Activated CD4-positive, alpha-beta T cell treated with anti-CD3 and anti-CD28 coated beads, Interleukin-2, Interleukin-6, amounts not matched to agents 100 ng/mL and 50 ng/mL, durations not matched to agents 16 hours and 8 hours (primary cell): ENCODE measurements at places on chromosomes 5 and 9.

- DNase-seq = no peak
These were observed 267.6 kb downstream of the SPOCK1 start for GRCh38 chr5:137231540-137231939.

DNA sequence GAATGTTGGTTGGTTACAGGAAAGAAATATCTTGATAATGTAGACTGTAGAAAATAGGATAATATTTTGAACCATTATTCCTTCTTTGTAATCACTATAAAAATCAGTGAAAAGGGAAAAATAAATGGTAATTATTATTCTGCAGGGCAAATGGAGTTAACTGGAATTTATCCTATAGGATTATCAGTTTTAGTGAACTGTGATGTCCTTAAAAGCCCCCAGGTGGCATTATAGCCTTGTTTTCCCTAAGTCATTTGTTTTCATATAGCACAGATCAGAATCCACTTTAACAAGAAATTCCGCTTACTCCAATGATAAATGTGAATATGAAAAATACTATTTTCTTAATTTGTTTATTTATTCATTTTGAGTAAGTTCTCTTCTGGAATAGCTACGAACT lies 26.2 kb upstream of the WDR41 start:
- no peak for DNase-seq

DNA sequence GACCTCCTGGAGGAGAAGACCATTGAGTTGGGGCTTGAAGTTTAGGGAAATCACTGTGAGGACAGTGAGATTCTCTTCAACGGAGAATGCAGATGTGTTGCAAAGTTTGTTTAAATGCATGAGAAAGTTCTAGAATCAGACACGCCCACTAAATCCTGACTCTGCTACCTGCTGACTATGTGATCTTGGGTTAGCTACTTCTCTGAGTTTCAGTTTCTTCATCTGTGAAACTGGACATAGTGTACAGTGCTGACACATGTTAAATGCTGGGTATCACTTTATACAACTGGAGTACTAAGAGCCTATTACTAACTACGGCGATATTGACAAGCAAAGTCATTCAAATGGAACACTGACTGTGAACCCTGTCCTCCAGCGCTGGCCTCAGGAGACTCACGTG lies 255.5 kb downstream of the HSPA4 start:
- DNase-seq = no peak

DNA sequence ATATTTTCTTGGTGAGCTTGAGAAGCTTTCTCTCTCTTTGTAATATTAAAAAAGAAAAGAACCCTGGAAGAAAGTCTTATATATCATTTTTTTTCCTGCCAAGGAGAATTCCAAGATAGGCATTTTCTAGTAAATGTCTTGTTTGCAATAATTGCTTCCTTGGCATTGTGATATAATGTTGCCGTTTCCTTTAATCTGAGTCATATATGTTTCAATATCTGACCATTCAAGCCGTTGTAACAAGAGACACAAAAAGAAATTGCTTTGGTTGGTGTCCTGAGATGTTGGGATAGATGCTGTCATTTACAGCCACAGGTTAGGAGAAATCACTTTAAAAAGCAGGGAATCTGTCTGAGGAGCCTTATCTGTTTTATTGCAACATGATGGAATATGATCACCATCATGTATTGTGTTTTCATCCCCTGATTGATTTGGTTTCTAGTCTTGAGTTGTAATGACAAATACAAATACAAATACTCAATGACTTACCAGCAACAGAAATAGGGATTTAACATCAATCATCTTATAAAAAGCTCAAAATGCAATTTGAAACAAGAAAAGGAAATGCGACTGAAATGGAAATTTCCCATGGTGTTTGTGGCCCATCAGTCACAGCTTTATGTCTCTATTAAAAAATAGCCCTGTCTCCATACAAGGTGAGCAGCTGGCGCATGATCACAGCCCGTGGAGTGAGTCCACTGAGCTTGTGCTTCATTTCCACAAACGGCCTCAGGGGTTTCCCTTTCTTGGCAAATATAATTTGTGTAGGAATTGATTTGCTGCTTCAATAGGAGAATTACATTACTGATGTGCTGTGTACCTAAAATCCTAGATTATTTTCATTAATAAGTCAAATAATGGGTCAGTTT lies 250.1 kb upstream of the TRPC7 start:
- DNase-seq = no peak

- DNase-seq = no peak
These were observed 40.8 kb downstream of the DUSP1 start for GRCh38 chr5:172730222-172730621.

GRCh38 chr5:96151891-96152290 lies 190.2 kb upstream of the ELL2 start:
- DNase-seq = peak; percentile 5

DNA sequence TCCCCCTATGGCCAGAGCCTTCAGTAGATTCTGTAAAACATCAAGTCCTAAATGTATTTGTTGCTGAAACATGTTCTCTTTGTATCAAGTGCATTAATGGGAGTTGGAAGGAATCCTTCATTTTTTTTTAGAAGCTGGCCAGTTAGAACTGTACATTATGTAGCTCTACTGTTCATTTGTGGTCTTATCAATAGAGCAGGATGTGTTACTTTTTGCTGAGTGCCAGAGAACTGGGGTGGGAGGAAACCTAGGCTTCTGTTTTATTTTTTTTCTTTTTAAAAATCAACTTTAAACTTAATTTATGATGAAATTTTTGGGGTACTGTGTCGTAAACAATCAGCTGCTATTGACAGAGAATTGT lies 5.1 kb downstream of the PIP5K1B start:
- no peak for DNase-seq

GRCh38 chr9:93049491-93049890 lies 9.0 kb upstream of the SUSD3 start:
- no peak for DNase-seq

- DNase-seq = no peak
These were observed 30.0 kb downstream of the MARCHF11 start for GRCh38 chr5:16149621-16150020.

DNA sequence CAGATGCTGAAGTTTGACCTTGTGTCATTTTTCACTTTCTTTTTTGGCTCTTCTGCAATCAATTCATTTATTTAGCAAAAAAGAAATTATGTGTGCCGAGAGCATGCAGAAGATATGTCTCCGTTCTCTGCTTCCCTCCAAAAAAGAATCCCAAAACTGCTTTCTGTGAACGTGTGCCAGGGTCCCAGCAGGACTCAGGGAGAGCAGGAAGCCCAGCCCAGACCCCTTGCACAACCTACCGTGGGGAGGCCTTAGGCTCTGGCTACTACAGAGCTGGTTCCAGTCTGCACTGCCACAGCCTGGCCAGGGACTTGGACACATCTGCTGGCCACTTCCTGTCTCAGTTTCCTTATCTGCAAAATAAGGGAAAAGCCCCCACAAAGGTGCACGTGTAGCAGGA lies 2.4 kb downstream of the FGFR4 start:
- no peak for DNase-seq

DNA sequence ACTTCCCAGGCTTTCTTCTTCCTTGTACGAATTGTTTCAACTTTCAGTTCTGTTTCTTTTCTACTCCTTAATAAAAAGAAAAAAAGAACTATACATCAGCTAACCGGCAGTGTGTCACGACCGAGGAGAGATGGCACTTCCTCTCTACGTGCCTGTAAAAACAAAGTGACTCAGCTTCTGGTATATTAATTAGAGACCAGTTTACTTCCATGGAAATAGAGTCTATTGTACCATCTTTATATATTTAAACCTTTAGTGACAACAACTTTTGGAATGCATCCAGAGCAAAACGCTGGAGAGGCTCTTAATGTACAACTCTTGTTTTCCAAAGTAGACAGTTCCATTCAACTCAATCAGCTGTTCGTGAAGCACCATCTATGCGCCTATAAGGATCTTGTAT lies 94.5 kb upstream of the LIFR start:
- no peak for DNase-seq

DNA sequence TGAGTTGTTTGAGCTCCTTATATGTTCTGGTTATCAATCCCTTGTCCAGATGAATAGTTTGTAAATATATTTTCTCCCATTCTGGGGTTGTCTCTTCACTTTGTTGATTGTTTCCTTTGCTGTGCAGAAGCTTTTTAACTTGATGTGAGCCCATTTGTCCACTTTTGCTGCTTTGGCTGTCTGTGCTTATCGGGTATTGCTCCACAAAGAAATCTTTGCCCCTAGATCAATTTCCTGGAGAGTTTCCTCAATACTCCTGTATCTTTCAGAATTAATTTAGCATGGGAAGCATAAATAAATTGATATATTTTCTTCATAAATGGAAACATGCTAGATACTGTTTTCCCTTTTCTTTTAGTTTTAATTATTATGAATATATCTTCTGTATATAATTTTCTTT lies 22.5 kb upstream of the CCL21 start:
- no peak for DNase-seq

DNA sequence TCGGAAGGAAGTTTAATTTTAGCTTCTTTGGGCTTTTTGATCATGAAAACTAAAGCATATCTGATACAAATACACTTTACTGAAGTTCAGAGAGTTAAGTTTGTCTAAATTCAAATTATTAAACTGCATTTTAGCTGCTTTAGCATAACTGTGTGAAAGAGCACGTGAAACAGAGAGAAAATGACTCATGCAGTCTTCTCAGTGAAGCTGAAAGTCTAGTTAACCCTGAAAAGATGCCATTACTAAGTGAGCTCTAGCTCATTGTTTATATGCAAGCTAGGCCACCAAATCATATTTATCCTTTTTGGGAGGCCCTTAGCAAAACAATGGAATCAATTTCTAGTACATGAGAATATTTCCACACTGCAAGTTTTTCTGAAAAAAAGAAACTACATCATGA lies 27.6 kb downstream of the TPD52L3 start:
- peak; percentile 44 for DNase-seq

GRCh38 chr5:59132131-59132530 lies 549.3 kb downstream of the RAB3C start:
- DNase-seq = no peak

GRCh38 chr9:28801144-28801799 lies 1228.0 kb upstream of the C9orf72 start:
- DNase-seq = no peak

DNA sequence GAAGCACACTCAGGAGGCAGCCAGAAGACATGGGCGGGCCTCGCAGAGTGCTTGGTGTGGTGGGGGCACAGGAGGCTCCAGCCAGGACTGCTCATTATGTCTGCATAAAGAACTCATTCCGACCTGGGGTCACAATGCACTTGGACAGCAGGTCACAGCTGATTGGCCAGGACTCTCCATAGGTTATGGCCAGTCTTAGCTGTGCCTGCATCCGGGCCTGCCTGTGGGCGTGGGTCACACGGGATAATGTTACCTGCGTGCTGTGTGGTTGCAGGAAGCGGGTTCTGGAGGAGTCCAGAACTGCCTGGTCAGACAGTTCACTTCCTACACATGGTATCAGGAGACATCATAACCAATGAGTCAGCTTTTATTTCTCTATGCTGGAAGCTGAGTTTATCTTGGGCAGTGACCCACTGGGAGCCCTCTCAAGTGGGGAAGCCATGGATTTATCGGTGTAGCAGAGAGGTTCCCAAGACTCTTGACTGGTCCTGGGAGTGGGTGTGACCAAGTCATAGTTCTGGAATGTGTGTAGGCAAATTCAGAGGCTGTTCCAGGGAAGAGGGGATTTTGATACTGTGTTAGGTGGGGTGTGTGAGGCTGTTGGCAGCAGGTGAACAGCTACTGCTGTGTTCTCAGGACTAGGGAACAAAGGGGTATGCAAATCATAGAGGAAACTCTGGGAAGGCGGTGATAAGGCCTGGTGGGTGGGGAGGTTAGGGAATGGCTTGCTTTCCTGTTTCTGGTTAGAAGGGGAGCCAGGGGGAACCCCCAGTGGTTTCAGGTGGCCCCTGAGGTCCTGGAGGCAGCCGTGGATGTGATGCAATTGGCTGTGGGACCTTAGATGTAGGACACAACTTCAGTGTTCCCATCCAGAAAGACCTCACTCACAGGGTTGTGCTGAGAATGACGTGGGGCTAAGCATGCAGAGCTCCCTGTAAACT lies 51.3 kb downstream of the ARHGEF37 start:
- DNase-seq = peak; percentile 19

DNA sequence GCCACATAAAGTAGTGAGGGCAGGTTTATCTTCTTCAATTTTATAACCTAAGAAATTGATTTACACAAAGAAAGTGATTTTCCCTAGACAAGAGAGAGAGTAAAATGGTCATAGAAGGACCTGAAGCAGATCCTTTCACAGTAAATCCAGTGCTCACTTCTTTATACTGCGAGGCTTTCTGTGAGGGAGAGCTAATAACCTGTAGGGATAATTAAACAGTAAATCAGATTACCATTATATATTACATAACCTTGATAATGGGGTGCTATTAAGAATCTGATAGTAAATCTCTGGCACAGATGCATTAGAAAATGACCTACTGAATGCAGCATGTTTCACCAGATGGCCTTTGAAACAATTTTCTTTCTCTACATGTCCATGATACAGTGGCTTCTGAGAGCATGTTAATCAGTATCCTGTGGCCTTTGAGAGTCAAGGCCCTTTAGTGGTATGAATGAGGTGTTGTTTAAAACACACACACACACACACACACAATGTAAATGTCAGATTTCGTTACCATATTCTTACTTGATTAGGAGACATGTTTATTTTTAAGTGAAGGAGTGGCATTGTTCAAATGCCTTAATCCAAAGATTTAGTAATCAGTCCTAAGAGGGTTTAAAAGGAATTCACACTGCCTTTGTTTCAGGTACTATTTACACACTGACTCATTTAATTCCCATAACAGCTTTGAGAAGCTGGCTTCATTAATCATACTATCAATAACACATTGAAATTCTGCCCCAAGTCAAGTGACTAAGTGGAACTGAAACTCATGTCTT lies 124.7 kb downstream of the ALDH1A1 start:
- no peak for DNase-seq

DNA sequence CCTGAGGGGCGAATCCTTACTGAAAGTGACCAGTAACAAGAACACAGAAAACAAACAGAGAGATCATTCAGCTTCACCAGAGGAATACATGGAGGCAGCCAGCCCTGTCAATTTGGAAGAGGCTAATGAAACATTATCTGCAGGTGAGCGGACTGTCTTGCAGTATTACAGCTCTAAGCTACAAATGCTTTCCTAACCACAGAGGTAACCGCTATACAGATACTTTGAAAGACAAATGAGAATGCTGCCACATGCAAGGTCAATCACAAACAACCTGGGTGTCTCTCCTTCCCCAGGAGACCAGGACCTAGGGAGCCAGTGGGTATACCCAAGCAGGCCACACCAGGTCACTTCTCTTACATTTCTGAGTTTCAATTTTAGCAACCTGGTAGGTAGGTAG lies 30.2 kb downstream of the EFNA5 start:
- DNase-seq = no peak

DNA sequence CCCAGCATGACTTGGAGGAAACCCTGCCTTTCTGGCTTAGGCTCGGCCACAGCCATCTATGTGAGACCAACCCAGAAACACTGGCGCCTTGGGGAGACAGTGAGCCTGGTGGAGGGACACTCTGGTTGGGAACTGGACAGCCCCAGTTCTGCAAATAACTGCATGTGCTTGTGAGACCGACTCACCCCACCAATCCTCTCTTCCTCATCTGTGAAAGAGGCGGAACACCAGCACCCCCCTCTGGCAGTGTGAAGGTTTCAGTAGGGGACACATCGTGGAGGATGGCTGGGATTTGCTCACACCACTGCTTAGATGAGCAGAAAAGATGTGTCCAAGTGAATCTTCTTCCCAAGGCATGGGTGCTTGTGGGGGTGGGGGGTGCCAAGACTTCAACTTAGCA lies 43.4 kb upstream of the N4BP3 start:
- peak; percentile 26 for DNase-seq

- no peak for DNase-seq
These were observed 44.2 kb upstream of the SPIN1 start for GRCh38 chr9:88344013-88344412.

- DNase-seq = no peak
These were observed 171.8 kb downstream of the FSTL4 start for GRCh38 chr5:133440467-133441115.
